Activated CD4-positive, alpha-beta T cell treated with anti-CD3 and anti-CD28 coated beads, Interleukin-2, Interleukin-6, amounts not matched to agents 100 ng/mL and 50 ng/mL, durations not matched to agents 16 hours and 8 hours (primary cell): ENCODE measurements at places on chromosomes 3 and 15.
A peak's percentile ranks its signal among the peaks of the same experiment; 100 is the strongest.

DNA sequence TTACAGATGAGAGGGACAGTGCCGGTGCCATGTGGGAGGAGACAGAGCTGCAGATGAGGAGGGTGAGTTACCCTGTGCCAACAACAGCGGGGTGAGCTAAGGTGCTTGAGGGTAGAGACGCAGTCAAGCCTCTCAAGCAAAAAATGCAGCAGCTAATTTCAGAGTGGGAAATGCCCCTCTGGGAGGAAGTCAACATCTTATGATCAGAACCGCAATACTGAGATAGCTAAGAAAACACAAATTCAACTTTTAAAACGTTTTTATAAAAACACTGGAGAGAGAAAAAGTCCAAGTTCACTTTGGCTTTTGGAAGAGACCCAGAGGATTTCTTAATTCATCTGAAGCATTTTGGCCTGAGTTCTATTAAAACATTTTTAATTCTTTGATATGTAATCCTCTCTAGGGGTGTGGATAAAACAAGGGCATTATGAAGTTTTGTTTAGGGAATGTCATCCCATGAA is 319.2 kb downstream of the SLC9A9 start:
- DNase-seq: no peak

DNA sequence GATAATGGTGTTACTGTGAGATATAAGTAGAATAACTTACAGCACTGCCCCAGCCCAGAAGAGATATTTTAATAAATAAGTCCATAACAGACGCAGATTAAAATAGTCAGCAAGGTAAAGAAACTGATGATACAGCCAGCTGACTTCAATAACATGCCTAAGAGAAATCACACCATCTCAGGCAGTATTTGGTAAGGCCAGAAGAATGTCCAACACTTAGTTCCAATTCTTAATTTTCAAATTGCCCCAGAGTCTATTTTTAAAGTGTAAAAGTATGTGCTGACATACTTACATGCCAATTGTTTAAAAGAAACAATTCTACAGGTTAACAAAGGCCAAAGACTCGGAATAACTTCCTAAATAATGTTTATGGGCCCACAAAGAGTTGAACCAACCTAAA is 1.6 kb downstream of the GNB4 start:
- DNase-seq: no peak

DNA sequence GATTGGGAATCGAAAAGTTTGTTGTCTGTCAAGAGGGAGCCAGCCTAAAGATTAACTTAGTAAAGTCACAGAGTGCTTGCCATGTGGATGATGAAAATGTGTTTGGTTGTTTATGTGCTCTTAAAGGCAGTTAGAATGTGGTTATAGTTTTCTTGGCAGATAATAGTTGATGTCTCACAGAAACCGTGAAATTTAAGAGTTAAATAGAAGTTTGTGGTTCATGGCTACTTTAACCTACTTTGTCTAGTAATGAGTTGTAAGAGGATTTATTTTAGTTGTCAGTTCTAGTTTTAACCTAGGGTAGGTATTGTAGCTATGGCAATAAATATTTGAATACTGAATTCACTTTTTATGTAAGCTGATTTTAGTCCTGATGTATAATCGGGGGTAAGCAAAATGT is 36.4 kb upstream of the EIF3J start:
- DNase-seq: peak; percentile 56

DNA sequence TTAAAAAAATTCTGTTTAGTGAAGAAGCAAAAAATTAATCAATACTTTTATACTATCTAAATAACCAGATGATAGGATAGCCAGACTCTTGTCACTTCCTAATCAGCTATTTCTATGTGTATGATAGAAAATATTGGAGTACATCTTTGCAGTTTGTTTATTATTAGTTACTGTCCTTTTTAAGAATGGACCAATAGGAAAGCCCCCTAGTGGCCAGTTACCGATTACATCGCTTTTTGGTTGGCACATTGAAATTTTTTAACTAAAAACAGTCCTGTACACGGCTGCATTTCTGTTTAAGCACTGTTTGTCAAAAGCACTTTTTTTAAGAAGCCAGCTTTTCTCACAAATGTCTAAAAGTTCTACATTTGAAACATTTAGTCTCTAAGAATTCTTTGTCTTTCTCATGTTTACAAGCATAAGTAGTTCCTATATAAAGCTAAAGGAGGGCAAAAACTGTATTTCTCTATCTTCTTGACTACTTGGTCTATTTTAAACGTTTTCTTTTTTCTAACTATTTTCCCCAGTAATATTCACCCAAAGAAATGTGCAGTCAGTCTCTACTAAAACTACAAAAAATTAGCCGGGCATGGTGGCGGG is 253.2 kb upstream of the LRTM1 start:
- DNase-seq: peak; percentile 32

DNA sequence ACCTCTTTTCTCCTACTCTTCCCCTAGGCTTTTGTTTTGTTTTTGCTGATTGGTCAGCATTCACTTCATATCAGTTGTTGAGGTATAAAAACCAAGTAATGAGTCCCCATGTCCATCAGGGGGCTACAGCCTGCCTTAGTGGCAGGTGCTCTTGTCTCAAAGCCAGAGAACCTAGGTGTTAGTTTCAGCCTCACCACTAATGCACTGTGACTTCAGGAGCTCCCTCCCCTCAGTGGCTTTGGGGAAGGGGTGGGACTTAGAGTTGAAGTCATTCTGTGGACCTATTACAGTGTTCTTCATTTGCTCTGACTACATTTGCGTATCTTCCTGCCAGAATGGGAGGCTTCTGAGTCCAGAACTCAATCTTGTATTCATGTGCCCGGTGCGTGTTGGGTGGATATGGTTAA is 41.6 kb downstream of the NR2C2 start:
- peak; percentile 63 for DNase-seq

DNA sequence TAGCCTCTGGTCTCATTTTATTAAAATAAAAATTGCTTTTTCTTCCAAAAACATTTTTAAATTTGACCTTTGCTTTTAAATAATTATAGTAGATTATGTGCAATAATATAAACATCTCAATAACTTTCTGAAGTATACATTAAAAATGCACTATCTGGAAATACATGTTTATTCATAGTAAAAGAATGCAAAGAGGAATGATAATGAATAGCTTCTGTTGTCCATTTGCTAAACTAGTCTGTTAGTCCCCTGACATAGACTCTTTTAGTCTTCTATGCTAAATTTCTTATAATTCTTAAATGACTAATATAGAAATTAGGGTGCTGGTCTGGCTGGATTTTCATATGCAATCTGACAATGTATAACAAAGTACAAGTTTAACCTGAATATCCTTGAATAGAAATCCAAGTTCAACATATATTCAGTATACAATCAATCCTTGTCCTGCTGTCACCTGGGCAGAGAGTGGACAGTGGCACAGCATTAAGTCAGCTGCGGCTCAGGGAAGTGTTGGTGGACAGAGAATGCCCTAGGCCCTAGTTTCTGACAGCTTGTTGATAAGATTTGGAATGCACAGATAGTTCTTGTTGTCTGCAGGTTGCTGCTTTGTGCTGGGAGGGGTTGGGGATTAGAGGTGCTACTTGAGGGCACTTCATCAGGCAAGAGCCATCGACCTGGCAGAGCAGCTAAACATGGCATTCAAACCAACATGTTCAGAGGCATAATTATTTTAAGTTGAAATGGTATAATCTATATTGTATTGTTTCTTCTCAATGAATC is 161.7 kb downstream of the MBNL1 start:
- DNase-seq: no peak

DNA sequence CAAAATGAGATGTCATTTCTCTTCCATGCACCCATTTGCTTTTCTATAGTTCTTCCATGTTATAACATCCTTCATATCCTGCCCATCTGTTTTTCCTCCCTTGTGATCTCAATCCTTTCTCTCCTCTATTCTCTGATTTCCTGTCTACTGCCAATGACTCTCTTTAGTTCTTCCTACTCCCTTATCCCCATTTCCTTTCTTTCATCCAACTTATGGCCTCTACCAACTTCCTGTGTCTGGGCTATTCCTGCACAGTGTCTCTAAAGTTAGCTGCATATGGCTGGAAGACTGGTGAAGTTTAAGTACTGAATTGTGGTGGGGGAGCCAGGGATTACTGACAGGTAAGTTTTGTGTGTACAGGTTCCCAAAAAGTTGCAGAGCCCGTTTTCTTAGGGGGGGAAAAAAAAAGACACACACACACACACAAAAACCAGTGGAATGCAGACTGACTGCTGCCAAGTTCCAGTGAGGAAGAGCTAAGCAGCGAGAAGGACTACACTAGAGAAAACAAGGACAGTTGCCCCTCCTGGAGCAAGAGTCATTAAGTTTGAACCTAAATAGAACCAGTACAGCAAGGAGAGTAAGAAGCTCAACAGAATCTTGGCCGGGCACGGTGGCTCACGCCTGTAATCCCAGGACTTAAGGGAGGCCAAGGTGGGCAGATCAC is 28.8 kb downstream of the XRN1 start:
- no peak for DNase-seq

DNA sequence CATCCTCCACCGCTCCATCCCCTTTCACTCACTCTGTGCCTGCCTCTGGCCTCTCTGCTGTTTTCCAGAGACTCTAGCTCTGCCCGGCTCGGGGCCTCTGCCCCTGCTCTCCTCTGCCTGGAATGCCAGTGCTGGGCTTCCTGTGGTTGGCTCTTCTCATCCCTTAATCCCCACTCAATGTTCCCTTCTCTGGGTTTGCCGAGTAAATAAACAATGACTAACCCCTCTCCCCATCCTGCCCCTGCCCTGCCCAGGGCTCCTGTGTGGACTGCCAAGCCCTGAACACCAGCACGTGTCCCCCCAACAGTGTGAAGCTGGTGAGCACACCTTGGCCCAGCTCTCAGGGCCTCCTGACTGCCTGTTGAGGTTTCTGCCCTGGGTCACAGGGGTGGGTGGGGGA is 12.2 kb downstream of the STAB1 start:
- DNase-seq: no peak

- peak; percentile 73 for DNase-seq
These were observed 99.6 kb downstream of the FNDC3B start for GRCh38 chr3:172138792-172139507.

- no peak for DNase-seq
These were observed 11.8 kb upstream of the EID1 start for GRCh38 chr15:48866141-48866563.

GRCh38 chr3:69250014-69250413 is 127.6 kb upstream of the LMOD3 start:
- no peak for DNase-seq

- no peak for DNase-seq
These were observed 7.8 kb downstream of the SCAMP2 start for GRCh38 chr15:74865316-74865715.

DNA sequence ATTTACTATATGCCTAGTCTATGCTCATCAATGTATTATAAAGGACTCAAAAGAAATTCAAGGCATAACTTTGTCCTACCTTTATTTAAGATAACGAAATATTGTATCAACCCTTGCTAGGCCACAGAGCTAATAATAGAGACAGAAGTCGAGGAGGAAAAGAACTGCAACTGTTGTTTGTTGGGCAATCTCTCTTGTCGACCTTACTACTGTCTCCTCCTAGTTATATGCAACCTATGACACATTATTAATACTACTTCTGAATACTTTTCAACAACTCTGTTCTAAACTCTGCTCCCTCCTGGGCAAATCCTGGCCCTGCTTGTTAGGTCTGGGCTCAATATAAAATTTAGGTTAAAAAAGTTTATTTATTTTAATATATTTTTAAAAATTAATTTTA is 24.6 kb downstream of the SPPL2A start:
- DNase-seq: no peak

GRCh38 chr3:41881233-41881821 is 80.6 kb downstream of the ULK4 start:
- DNase-seq: peak; percentile 50

DNA sequence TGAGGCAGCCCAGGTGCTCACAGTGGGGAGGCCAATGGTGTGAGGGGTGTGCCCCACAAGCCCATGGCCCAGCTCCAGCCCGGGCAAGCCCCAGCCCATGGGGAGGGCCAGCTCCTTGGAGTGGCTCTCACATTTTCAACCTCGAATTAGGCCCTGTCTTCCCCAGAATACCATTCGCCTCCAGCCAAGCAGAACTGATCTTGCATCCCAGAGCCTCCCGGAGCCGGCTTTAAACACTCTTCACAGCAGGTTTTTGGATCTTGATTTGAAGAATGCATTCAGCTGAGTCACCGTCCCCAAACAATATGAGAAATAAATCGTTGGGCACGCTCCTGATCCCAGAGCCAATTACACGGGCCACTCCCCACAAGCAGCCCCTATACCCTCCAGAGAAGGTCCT is 23.7 kb downstream of the TPRA1 start:
- no peak for DNase-seq

GRCh38 chr3:42780892-42781700 is 8.0 kb upstream of the CCDC13 start:
- peak; percentile 67 for DNase-seq

DNA sequence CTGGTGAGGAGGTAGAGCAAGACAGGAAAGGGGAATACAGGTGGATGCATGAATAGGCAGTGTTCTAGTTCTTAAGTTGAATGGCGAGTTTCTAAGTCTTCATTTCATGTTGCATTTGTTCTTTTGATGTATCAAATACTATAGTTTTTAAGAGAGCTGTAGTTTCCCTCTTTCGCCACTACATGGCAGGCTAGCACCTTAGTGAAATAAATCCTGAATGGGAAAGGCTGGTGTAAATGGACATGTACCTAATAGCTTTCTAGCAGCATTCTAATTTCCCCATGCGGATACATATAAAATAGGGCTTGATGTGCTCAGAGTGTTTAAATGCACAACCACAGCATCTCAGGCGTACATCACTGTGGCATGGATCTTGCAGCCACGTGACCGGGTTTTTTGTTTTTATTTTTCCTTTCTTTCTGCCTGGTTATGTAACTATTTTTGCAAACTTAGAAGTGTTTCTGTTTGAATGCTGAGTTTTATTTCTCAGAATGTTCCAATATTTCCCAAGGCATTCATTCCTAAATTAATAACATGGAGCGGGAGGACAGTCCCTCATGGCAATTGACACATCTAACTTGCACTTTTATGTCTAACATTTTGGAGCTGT is 23.5 kb upstream of the CLN6 start:
- peak; percentile 54 for DNase-seq

- no peak for DNase-seq
These were observed 665.3 kb downstream of the FHIT start for GRCh38 chr3:60585918-60586317.

DNA sequence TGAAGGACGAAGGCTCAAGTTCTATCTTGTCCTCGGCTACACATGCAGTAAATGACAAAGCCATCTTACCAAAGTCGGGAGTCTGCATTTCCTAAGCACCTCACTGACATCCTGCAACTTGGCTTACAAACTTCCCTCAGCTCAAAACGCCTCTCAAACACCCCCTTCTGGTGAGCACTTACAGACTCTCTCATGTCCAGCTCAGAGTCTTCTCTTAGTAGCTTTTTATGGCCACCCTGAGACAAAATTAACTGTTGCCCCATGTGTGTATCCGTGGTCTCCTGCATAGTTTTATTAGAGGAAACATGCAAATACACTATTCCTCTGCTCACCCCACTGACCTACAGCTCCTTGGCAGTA is 819.7 kb downstream of the FHIT start:
- no peak for DNase-seq

- DNase-seq: no peak
These were observed 41.8 kb upstream of the SLC6A11 start for GRCh38 chr3:10774129-10774670.

- no peak for DNase-seq
These were observed 158.4 kb downstream of the FHIT start for GRCh38 chr3:61092870-61093269.
